Head of caudate nucleus (tissue), 42 donors: ENCODE measurements at places on chromosomes 6 and 20.

GRCh38 chr20:48131581-48131980 lies 346.3 kb upstream of the SULF2 start:
- DNase-seq, result no peak

- no peak for DNase-seq
These were observed 133.1 kb upstream of the PTPRT start for GRCh38 chr20:43322851-43323250.

GRCh38 chr6:72524011-72524645 lies 97.7 kb upstream of the KCNQ5 start:
- peak; percentile 72 for DNase-seq

DNA sequence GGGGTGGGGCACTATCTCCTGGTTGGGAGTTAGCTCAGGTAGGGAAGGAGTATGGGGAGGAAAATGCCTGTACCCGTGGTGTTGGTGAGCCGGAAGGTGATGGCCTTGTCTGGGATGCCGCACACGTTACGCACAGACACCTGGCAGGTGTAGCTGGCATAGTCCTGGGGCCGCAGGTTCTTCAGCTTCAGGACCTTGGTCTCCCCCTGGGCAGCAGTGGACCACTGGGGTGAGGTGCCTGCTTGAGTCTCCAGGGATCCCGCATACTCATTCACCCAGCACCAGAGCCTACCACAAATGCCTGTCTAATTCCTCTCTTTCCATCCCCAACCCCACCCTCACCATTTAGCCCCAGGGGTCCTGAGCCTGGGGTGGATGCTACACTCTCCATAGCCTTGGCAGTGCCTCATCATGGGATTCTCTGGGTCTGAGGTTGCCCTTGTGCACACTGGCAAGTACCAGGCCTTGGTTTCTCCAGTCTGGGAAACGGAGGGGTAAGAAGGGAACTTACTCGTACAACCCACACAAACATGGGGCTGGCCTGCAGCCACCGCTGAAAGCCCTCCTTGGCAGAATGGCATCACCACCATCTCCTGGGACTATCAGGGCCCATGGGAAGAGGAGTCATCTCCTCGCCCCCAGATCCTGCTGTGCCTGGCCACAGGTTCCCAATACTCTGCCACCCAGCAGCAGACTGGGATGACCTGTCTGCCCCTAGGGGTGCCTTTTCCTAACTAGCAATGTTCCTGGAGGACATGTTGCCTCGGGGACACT lies 42.8 kb downstream of the MDGA1 start:
- no peak for DNase-seq

DNA sequence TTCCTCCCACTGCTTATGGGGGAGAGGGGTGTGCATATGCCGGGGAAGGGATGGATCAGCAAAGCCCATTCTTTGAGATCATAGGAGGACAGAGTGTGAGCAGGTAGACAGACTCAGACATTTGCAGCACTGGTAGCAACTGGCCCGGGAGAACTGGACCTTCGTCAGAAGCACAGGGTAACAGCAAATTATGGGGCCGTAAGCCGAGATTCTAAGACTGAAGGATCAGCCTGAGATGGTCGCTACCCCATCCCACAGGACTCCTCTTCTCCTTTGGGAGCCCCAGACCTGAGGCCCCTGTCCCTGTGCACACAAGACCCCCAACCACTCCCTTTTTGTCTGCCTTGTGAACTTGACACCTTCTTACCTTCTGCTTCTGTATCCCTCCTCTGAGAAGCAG lies 106.5 kb downstream of the TOX2 start:
- DNase-seq, result no peak

- no peak for DNase-seq
These were observed 12.0 kb downstream of the RNF8 start for GRCh38 chr6:37365791-37366190.

DNA sequence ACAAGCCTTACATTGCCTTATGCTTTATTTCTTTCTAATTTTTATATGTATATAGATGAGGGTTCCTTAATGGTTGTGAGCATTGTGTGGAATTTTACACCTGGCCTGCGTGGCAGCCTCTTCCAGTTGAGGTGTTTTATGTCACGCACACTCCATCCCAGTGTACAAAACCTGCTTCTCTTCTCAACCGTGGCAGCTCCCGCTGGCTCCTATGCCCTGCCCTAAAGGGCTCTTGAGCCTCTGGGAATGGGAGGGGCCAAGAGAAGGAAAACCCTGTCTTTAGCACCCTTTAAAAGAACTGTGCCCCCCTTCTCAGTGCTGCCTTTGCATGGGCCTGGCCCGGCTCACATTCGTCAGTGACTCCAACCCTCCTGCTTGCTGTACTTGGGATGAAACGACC lies 4.3 kb upstream of the DNAJC5 start:
- DNase-seq, result no peak

GRCh38 chr6:3250231-3250675 lies 8.5 kb upstream of the PSMG4 start:
- no peak for DNase-seq

- DNase-seq, result no peak
These were observed 574.2 kb downstream of the KHDRBS2 start for GRCh38 chr6:61711849-61712248.

GRCh38 chr6:168528474-168529095 lies 87.6 kb downstream of the SMOC2 start:
- DNase-seq, result no peak

GRCh38 chr20:43824309-43825050 lies 90.2 kb upstream of the TOX2 start:
- DNase-seq, result peak; percentile 13

DNA sequence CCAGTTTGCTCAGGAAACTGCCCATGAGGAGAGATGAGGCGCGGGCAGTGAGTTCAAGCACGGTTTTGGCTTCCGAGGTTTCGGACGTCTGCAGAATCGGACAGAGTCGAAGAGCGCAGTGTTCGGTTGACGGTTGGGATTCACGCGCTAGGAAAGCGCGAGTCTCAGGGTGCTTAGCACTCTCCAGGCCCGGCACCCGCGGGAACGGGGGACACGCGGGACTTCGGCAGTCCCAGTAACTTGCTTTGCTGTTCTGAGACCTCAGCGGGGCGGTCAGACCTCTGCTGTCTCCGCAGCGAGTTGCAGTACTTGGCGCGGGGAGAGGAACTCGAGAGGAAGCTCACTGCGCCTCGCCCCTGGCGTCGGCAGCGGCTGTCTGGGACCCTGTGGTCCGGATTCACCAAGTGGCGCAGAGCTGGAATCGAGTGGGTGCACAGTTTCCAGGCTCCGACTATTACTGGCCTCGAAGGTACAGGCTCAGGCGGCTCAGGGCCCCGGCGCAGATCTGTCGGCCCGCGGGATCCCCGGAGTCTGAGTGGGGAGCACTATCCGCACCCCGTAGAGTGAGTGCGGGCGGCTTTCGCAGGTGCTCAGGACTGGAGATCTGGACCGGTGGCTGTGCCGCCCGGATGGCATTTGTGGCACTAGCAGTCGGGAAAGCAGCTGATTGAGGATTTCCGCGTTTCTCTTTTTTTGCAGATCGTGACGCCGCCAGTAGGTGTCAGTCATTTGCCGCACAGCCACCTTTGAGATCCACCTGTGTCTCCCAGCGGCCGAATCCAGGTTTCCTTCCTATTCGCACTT lies at the start of gene POM121L2:
POM121L2 (minus strand) TSS at position 128 of the 804 bp plus-strand sequence; CDS start at position 25, 103 bp downstream.
- peak; percentile 26 for DNase-seq

GRCh38 chr20:61757678-61758563 lies 307.8 kb downstream of the TAF4 start:
- DNase-seq, result no peak

GRCh38 chr20:21182832-21183563 lies 57.1 kb downstream of the KIZ start:
- no peak for DNase-seq

DNA sequence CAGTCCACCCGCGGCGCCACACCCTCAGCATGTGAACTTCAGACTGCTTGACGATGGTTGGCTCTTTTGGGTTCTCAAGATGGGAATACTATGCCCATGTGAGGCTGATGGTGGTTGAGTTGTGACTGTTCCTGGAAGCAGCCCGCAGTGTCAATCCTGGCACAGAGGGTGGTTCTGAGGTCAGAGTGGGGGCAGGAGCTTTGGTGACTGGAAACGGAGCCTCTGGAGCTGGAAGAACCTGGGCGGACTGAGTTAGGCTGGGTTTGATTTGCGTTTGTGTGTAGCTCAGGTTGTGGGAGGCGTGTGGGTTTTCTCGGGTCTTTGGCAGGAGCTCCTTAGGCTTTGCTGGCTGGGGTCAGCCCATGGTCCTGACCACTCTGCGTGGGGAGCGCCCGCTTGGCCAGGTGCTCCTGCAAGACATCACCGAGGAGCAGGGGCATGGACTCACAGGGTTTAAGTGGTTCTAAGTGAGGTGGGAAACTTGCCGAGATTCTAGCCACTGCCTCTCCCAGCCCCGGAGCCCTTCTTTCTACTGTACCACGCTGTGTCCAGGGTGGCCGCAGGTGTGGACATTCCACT lies 37.3 kb upstream of the SLC22A1 start:
- no peak for DNase-seq

DNA sequence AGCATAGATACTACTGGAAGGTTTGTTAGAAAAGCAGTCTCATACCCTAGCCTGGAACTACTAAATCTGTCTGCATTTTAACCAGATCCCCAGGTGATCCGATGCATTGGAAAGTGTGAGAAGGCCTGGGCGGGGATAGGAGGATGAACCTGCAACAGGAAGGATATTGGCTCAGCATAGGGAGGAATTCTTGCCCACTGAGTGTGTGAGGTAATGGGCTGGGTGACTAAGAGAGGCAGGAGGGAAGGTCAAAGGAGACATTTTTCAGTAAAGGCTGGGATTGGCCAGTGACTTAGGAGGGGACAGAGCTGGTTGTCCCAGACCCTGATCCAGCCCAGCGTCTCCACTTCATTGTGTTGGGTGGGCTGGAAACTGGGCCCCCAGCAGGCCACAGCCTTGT lies 191.0 kb upstream of the LRFN2 start:
- DNase-seq, result no peak

DNA sequence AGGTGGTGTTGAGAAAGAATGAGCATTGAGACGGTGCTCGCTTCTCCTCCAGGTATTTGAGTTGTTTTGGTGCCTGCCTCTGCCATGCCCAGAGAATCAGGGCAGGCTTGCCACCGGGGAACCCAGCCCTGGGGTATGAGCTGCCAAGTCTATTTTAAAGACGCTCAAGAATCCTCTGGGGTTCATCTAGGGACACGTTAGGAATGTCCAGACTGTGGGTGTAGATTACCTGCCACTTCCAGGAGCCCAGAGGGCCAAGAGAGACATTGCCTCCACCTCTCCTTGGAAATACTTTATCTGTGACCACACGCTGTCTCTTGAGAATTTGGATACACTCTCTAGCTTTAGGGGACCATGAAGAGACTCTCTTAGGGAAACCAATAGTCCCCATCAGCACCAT lies 28.3 kb downstream of the SAYSD1 start:
- no peak for DNase-seq

DNA sequence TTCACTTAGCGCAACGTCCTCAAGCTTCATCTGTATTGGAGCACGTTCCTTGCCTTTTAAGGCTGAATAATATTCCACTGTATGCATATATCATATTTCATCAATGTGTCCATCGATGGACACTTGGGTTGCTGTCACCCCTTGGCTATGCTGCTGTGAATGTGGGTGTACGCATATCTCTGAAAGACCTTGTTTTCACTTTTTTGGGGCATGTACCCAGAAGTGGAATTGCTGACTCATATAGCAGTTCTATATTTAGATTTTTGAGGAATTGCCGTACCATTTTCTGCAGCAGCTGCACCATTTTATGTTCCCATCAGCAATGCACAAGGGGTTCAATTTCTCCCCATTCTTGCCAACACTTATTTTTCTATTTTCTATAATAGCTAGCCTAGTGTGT lies 22.8 kb upstream of the SLC23A2 start:
- DNase-seq, result no peak

- no peak for DNase-seq
These were observed 23.0 kb upstream of the ANKRD60 start for GRCh38 chr20:58251348-58251978.

- DNase-seq, result no peak
These were observed 8.3 kb downstream of the ID4 start for GRCh38 chr6:19845266-19846041.

- no peak for DNase-seq
These were observed 298.8 kb downstream of the ZNF217 start for GRCh38 chr20:53294804-53295203.

- DNase-seq, result peak; percentile 44
These were observed 70.6 kb upstream of the F13A1 start for GRCh38 chr6:6390849-6391602.

GRCh38 chr6:139154881-139155547 lies 20.1 kb downstream of the HECA start:
- DNase-seq, result no peak

- DNase-seq, result no peak
These were observed 45.6 kb downstream of the LY86 start for GRCh38 chr6:6633898-6634734.

- DNase-seq, result peak; percentile 62
These were observed 331.8 kb downstream of the HACE1 start for GRCh38 chr6:104527761-104528415.

DNA sequence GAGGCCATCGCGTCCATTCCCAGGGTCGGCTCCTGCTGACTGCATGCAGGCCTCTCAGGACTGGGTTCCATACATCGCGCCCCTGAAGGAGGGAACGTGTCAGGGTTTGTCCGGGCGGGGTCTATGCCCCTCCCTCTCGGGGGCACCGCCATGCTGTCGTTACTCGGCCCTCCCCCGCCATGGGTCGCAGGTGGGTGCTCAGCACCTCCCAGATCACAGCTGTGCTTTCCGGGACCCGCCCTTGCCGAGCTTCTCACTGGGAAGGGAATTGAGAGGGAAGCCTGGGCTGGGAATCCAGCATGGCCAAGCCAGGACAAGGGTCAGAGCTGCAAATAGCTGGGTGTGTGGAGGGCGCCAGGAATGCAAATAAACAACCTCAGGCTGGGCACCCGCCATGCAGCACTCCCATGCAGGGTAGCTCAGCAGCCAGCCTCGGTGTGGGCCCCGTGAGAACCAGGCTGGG lies at the start of gene FRMD1:
FRMD1 (minus strand) TSS at position 270 of the 463 bp plus-strand sequence; CDS start at position 152, 118 bp downstream.
- DNase-seq, result no peak

DNA sequence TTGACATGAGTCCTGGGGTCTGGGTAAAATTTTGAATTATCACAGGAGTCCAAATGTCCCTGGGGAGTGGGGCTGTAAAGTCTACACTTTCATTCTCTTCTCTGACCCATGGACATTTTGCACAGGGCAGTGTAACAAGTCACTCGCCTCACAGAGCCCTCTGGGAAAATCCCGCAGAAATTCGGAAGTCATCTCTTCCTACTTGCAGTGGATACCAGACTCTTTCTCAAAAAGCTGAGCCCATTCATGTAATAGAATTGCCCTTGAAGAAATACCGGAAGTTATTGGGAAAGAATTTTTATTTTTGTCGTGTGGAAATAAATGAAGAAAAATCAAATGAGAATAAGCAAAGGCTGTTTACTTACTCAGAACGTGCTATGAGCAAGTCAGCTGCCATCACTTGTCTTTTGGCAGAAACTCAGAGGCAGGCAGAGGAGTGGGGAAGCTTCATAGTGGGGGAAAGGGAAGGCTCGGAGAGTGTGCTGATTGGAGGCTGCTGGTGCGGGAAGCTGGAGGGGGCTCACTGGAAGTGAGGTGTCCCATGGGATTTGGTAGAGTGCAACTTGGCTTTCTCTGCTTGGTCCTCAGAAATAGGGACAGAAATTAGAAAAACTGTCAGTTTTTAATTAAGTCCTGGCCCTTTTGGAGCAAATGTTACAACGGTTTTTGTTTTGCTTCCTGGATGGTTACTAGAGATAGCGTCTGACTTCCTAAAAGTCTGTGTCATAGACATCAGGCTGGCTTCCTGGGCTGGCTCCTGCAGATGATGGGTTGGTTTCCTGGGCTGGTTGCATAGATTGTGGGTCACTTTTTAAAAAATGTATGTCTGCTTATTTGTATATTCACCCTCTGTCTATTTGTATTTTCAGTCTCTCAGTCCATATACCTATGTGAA lies 79.8 kb upstream of the EEF1E1 start:
- DNase-seq, result no peak
